ENCODE measurements at places on chromosomes 2 and 18. TPM values are rescaled to one million over a fixed set of nuclear protein-coding genes. Genes with fewer than 3 reads are reported as not detected.

DNA sequence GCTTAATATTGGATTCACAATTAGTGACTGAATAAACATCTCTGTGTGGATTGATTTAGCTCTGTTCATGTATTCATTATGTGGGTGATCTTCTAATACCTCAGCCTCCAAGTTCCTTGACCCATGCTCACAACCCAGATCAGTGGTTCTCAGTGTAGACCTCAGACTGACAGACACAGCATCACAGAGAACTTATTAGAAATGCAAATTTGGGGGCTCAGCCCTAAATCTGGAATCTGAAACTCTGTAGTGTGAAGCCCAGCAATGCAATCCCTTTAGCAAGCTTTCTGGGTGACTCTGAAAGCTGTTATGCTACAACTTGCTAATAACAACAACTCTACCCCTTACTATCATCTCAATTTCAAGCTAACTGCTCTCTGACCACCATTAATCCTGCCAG lies 273.1 kb upstream of the FANCL start:
- no peak overlapping the region for H3K4me3 ChIP-seq
- H3K36me3 ChIP-seq, result no peaks in the 10 kb centered on the region
- H3K27me3 ChIP-seq, result no peaks in the 10 kb centered on the region
- no peaks in the 10 kb centered on the region for H3K4me1 ChIP-seq
- no peak for DNase-seq

DNA sequence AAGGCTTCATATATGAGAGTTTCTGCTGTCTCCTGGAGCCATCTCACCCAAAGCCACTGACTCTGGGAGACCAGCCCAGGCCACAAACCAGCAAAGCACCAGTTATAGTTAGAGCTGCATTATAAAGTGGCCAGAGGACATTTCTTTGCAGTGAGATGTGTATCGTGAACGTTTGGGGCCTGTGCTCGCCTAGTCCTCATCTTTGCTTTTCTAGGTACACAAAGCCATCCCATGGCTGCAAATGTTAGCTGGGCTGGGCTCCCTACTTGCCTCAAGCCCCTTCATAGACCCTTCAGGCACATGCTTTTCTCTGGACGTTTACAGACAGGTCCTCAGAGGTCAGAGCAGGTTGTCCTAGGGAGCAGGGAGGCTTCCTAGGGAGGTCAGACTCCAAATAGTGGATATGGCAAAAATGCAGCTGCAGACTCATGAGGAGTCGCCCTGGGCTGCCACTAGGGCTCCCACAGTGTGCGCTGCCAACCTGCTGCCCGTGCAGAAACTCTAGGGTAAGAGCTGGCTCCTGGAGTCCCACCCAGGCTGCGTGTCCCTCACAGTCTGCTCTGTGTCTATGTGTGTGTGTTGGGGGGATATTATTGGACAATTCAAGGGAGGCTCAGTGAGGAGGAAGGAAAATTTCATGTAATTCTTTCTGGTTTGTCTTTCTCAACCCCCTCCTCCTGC lies 141.0 kb downstream of the RPIA start:
- DNase-seq, result no peak
- no peaks in the 10 kb centered on the region for H3K36me3 ChIP-seq
- H3K4me1 ChIP-seq, result no peaks in the 10 kb centered on the region
- no peak overlapping the region for H3K27ac ChIP-seq
- no peaks in the 10 kb centered on the region for H3K27me3 ChIP-seq

DNA sequence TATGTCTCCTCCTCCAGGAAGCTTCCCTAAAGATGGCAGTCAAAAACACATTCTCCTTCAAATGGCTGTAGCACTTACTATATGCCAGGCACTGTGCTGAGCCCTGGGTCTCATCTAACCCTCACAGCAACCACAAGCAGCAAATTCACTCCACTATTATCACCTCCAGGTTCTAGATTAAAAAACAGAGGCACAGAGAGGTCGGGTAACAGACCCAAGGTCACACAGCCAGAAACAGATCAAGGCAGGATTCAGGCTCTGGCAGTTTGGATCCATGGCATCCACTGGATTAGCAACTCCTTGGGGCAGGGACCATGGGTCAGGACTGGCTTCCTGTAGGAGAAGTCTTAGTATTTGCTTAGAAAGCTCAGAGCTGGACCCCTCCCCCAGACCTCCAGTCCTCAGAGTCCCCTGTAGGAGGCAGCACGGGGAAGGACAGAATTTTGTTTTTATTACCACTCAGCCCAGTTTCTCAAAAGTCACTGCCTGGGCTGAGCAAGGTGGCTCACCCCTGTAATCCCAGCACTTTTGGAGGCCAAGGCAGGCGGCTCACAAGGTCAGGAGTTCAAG lies 34.4 kb downstream of the ZFP36L2 start:
- no peaks in the 10 kb centered on the region for H3K36me3 ChIP-seq
- DNase-seq, result no peak
- peaks cover 75% of the 10 kb centered on the region for H3K4me1 ChIP-seq
- H3K27me3 ChIP-seq, result no peaks in the 10 kb centered on the region

DNA sequence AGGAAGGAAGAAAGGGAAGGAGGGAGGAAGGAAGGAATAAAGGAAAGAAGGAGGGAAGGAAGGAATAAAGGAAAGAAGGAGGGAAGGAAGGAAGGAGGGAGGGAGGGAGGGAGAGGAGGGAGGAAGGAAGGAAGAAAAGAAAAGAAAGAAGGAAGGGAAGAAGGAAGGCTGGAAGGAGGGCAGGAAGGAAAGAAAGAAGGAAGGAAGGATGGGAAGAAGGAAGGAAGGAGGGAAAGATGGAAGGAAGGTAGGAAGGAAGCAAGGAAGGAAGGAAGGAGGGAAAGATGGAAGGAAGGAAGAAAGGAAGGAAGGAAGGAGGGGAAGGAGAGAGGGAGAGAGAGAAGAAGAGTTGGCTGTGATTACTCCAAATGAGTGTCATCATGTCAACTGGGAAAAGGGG lies 190.6 kb downstream of the ACKR3 start:
- H3K27me3 ChIP-seq, result no peaks in the 10 kb centered on the region
- no peak for DNase-seq
- no peaks in the 10 kb centered on the region for H3K4me1 ChIP-seq
- no peak overlapping the region for H3K4me3 ChIP-seq
- H3K36me3 ChIP-seq, result no peaks in the 10 kb centered on the region

GRCh38 chr2:98464772-98465310 lies 20.2 kb downstream of the INPP4A start:
- peak overlapping the region; percentile 90 for H3K27ac ChIP-seq
- H3K27me3 ChIP-seq, result no peaks in the 10 kb centered on the region
- no peaks in the 10 kb centered on the region for H3K36me3 ChIP-seq
- H3K4me3 ChIP-seq, result no peak overlapping the region

- H3K27ac ChIP-seq, result no peak overlapping the region
- H3K4me1 ChIP-seq, result peaks cover 14% of the 10 kb centered on the region
- peaks cover 3% of the 10 kb centered on the region for H3K36me3 ChIP-seq
- H3K4me3 ChIP-seq, result no peak overlapping the region
- DNase-seq, result no peak
Observed at GRCh38 chr2:134136731-134137130, 117.1 kb upstream of the MGAT5 start.

DNA sequence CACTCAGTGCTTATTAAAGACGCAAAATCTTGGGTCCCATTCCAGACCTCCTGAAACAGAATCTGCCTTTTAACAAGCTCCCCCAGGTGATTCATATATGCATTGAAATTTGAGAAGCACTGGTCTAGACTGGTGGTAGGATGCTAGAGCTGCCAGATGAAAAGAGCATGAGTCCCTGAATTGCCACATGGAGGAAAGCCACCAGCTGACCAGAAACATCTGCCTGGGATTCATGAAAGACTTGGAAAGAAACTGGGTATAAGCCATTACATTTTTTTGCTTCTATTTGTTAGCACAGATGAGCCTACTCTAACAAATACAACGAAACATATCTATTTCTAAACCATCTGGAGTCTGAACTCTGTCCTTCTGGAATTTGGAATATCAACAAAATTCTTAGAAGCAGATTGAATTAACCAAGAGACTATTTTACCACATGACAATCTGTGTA lies 228.9 kb downstream of the RBM43 start:
- H3K27ac ChIP-seq, result no peak overlapping the region
- no peaks in the 10 kb centered on the region for H3K4me1 ChIP-seq
- DNase-seq, result no peak
- no peaks in the 10 kb centered on the region for H3K36me3 ChIP-seq
- H3K4me3 ChIP-seq, result no peak overlapping the region

GRCh38 chr2:10444463-10444862 lies 3.7 kb downstream of the ODC1 start:
- DNase-seq, result no peak
- no peak overlapping the region for H3K27ac ChIP-seq
- H3K27me3 ChIP-seq, result no peaks in the 10 kb centered on the region
- peaks cover 6% of the 10 kb centered on the region for H3K4me1 ChIP-seq
- H3K4me3 ChIP-seq, result no peak overlapping the region

DNA sequence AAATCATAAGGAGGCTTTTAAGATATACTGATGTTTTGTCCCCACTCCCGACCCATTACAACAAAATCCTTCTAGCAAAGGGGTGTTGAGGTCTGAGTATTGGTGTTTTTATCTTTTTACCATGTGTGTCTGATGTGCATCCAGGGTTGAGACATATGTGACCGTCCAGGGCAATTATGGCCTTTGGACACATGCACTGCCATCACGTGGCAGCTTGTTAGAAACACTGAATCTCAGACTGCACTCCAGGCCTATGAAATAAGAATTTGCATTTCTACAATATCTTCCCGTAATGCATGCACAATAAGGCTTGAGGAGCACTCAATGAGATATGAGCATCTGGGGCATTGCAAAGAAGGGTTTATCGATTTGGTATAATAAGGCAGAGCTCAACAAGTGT lies 235.1 kb upstream of the ZNF804A start:
- no peak for DNase-seq
- H3K4me3 ChIP-seq, result no peak overlapping the region

- H3K27ac ChIP-seq, result no peak overlapping the region
- no peak overlapping the region for H3K4me3 ChIP-seq
- peaks cover 2% of the 10 kb centered on the region for H3K4me1 ChIP-seq
Observed at GRCh38 chr2:168448980-168449379, 7.1 kb upstream of the CERS6 start.

- H3K27ac ChIP-seq, result no peak overlapping the region
- no peaks in the 10 kb centered on the region for H3K4me1 ChIP-seq
- DNase-seq, result no peak
- no peaks in the 10 kb centered on the region for H3K27me3 ChIP-seq
Observed at GRCh38 chr2:198930170-198930569, 527.6 kb downstream of the SATB2 start.

DNA sequence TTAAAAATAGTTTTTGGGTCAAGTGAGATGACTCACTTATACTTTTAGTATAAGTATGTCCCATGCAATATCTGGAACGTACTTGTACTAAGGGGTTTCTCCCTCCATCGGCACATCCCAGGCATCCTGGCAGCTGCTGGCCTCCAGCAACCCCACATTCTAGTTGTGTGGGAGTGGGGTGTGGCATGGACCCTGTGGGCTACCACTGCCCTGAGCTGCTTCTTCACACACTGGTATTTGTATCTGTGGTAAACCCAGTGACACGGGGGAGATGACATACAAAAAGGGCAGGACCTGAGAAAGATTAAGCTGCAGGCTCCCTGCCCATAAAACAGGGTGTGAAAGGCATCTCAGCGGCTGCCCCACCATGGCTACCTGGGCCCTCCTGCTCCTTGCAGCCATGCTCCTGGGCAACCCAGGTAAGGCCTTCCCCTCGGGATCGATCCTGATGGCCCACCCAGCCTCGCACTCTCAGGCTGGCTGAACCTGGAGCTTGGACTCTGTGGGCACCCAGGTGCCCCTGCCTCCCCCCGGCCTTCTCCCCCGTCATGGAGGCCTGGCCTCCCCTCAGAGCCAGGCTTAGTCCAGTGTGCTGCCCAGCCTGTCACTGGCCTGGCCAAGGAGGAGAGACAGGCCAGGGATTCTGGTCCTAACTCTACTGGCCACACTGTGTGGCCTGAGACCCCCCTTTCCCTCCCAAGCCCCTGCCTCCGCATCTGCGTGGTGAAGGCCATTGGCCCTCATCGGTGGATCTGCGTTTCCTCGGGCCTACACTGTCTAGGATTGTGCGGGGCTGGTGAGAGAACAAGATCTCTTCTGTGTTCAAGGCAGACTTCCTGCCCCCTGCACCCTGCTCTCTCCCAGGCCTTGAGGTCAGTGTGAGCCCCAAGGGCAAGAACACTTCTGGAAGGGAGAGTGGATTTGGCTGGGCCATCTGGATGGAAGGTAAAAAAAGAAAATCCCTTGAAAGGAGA lies at the start of gene GNLY:
GNLY (plus strand) TSS at position 307 of the 974 bp plus-strand sequence; CDS start at position 368, 61 bp downstream.
- H3K4me1 ChIP-seq, result no peaks in the 10 kb centered on the region
- no peak for DNase-seq
- no peak within 1 kb of the TSS for H3K4me3 ChIP-seq
- no peaks in the 10 kb centered on the region for H3K36me3 ChIP-seq
- H3K27me3 ChIP-seq, result no peaks in the 10 kb centered on the region
- H3K27ac ChIP-seq, result no peak within 1 kb of the TSS

DNA sequence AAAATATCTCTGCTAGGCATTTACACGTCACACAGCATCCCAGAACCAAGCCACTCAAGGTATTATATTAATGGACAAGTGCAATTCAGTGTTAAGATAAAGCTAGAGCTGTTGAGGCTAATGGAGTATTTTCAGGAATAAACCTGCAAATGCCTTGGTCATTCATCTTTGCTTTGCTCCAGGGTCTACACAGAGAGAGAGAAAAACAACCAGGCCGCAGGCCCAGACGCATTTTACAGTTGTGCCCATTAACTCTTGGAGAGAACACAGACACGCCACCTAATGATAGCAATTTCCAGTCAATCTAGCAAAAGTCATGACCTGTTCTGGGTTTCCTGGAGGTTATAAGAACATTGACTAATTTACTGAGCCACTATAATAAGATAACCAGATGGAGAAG lies 829.3 kb downstream of the LRRTM4 start:
- H3K4me3 ChIP-seq, result no peak overlapping the region
- H3K4me1 ChIP-seq, result no peaks in the 10 kb centered on the region
- no peaks in the 10 kb centered on the region for H3K27me3 ChIP-seq
- H3K27ac ChIP-seq, result no peak overlapping the region
- no peak for DNase-seq

ALPI gene
- 0.19 TPM for total RNA-seq

DSC2 gene
- total RNA-seq, result 11.1 TPM

GALNT3 gene
- total RNA-seq, result 2.6 TPM

DPP4 gene
- 23.9 TPM for total RNA-seq

FZD7 gene
- total RNA-seq, result 2.0 TPM

LAMA3 gene
- 8.9 TPM for total RNA-seq

MAP3K19 gene
- total RNA-seq, result 0.05 TPM

TRIB2 gene
- 39.4 TPM for total RNA-seq

SLC9A4 gene
- 0.05 TPM for total RNA-seq

TPO gene
- total RNA-seq, result 0.05 TPM

RGPD3 gene
- 3.9 TPM for total RNA-seq

XDH gene
- total RNA-seq, result 0.19 TPM

DUSP2 gene
- total RNA-seq, result 60.0 TPM

TCF23 gene
- total RNA-seq, result 0.14 TPM

Measured in thymus (tissue), 14 donors.